ENCODE measurements at places on chromosomes 2 and 18.

- no peak for DNase-seq
Measured at GRCh38 chr2:39805936-39806608, 27.0 kb upstream of the THUMPD2 start.

DNA sequence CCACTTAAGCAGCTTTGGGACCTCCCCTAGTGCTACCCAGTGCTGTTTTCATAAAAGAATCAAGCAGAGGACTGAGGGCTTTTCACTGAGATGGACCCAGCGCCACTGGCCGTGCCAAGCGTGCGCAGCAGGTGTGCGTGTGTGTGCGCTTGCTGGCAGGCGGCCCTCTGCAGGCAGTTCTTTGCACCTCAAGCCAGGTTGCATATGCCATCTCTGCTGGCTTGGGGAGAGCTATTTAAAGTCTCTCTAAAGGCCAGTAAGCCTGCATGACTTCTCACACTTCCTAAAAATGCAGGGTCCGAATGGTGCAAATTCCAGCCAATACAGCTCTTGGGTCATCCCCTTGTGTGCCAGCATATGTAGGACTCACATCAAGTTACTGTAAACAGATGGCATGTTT lies 255.5 kb downstream of the RNF152 start:
- DNase-seq = no peak

- no peak for DNase-seq
Measured at GRCh38 chr2:215019521-215020145, 118.8 kb downstream of the ABCA12 start.

DNA sequence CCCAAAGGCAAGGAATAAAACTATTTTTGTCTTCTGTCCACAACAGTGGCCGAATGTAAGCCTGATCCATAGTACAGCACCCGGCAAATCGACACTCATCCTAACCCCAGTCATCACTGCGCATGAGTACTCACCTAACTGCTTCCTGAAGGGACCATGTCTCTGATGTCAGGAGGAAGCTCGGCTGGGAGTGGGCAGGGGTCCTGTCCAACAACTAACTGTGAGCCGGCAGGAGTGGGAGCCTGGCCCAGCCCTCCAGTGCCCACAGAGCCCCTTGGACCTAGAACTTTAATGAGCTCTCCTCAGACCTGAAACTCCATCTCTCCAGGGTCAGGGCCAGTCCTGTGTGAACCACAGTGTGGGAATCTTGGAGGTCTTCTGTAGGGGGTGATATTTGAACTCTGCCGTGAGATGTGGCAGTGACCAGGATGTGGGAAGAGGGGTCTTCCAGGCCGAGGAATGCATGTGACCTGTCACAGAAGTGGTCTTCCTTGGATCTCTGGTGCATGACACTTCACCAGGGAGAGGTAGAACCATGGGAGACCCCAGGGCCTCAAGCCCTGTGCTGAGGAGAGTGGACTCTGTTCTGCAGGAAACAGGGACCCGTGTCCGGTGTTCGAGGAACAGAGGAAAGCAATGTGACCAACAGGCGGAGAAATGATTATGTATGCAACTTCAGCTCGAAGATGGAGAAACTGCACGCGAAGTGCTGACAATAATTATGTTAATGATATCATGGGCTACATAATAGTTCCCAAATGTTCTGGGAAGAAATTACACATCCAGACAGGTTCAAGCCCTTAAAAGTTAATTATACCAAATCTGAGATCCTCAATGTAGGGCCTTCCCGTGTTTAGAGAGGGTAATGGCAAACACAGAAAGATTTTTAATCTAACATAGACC lies 240.1 kb upstream of the HDAC4 start:
- DNase-seq = no peak

- DNase-seq = no peak
Measured at GRCh38 chr18:6757931-6758330, 28.4 kb downstream of the ARHGAP28 start.

GRCh38 chr2:242056785-242057184 lies 187.3 kb downstream of the RTP5 start:
- no peak for DNase-seq

GRCh38 chr18:36284671-36285295 lies 12.7 kb upstream of the FHOD3 start:
- DNase-seq = peak; percentile 78

GRCh38 chr2:10717628-10718027 lies 3.8 kb upstream of the ATP6V1C2 start:
- DNase-seq = no peak

- DNase-seq = no peak
Measured at GRCh38 chr2:28032816-28033215, 142.3 kb downstream of the BABAM2 start.

DNA sequence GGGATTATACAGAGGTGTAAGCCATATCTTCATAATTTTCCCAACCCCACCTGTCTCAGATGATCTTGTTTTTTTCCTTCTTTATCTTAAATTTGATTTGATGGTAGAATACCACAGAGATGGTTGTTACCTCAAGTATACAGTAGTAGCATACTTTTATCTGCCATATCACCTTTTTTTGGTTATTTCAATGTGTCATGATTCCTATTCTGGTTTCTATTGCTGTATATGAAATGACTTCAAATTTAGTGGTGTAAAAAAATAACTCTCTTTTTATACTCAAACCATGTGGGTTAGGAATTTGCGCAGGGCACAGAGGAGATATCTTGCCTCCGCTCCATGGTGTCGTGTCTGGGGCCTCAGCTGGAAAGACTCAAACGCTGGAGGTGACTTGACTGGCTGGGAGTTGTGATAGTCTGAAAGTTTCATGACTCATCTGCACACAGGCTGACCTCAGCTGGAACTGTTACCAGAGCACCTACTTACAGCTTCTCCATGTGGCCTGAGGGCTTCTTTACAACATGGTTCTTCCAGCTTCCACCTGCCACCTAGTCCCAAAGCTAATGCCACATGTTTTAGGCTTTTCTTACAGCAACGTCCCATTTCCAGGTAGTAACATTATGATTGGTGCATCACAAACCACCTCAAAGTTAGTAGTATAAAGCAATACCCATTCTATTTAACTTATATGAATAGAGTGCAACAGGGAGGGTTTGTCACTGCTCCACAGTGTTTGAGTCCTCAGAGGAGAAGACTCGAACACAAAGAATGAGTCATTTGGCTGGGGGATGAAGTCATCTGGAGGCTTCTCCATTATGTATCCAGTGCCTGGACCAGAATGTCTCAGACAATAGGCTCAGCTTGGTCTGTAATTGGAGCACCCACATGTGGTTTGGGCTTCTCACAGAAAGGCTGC lies 82.3 kb upstream of the XPO1 start:
- no peak for DNase-seq

DNA sequence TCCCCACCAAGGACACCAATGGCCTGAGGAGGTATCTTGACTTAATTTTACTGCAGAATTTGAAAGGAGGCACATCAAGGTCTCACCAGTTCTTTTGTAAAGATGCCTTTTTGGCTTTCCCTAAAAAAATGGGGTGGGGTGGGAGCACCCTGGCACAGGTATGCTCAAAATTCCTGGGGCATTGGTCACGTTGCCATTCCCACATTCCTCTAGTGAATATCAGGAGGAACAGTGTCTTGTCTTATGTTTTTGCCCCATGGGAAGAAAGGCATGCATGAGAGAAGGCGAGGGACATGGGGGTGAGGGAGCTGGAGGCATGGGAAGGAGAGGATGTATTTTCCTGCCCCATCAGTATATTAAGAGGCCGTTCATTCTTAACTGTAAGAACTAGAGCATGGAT lies 275.3 kb downstream of the CMPK2 start:
- no peak for DNase-seq

- DNase-seq = no peak
Measured at GRCh38 chr18:77433076-77433475, 183.4 kb downstream of the GALR1 start.

GRCh38 chr18:36203360-36203895 lies 16.1 kb downstream of the MOCOS start:
- DNase-seq = no peak

DNA sequence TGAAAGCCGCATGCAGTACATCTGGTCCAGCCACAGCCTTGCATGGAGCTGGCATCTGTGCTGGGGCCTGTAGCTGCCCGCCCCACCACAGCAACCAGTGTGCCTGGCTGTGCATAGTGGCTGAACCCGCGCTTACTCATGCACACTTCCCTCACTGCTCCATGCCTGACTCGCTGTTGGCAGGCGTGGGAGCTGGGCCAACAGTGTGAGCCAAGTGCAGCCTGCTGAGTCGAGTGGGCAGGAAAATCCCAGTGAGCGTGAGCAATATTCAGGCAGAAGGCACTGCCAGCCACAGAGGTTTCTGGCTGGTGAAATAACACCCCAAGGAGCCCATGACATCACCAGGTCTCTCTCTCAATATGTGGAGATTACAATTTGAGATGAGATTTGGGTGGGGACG lies 1674.1 kb upstream of the TMEFF2 start:
- no peak for DNase-seq

All from midbrain (tissue), 1 donor.